ENCODE measurements at places on chromosomes 2 and 18.

DNA sequence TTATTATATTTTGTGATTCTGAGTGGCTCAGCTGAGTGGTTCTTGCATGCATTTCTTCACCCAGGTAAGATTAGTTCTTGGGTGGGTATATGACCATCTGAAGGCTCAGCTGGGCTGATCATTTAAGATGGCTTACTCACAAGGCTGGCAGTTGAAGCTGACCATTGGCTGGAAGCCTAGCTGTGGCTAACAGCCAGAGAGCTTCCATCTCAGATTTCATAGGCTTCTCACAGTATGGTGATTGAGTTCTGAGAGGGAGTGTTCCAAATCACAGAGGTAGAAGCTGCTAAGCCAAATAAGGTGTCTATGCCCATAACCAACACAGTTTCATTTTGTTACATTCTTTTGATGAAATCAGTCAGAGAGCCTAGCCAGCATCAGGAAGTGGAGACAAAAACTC is 117.4 kb upstream of the RPRM start:
- H3K27ac ChIP-seq = no peak overlapping the region
- no peak overlapping the region for H3K4me3 ChIP-seq
- H3K27me3 ChIP-seq = no peaks in the 10 kb centered on the region
- no peaks in the 10 kb centered on the region for H3K4me1 ChIP-seq
- no peaks in the 10 kb centered on the region for H3K36me3 ChIP-seq
- DNase-seq = no peak

GRCh38 chr2:223314811-223315210 is 262.8 kb downstream of the KCNE4 start:
- H3K4me1 ChIP-seq = no peaks in the 10 kb centered on the region
- no peaks in the 10 kb centered on the region for H3K36me3 ChIP-seq
- no peak overlapping the region for H3K4me3 ChIP-seq

DNA sequence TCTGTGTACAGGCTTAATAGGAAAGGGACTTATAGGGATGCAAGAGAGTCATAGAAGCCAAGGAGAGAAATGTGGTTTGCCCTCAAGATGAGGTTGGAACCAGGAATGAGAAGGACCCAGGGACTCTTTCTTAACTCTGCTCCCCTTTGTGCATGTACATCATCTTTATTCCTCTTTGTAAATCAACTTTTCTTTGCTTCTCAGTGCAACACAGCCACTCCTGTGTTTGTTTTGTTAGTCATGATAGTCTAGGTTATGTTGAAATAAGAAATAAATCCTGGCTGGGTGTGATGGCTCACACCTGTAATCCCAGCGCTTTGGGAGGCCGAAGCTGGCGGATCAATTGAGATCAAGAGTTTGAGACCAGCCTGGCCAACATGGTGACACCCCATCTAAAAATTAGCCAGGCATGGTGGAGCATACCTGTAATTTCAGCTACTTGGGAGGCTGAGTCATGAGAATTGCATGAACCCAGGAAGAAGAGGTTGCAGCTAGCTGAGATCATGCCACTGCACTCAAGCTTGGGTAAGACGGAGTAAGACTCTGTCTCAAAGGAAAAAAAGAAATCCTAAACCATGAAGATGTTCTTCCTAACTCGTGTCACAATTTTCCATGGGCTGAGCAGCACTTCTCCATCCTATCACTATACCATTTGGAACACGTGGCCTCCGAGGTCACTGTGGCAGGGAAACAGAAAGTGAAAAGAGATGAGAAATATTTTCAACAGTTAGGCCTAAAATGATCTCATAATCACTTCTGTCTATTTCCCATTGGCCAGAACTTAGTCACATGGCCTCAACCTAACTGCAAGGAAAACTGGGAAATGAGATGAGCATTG is 73.0 kb upstream of the TMEM17 start:
- DNase-seq = no peak
- H3K27ac ChIP-seq = no peak overlapping the region
- H3K36me3 ChIP-seq = no peaks in the 10 kb centered on the region
- no peaks in the 10 kb centered on the region for H3K4me1 ChIP-seq
- peaks cover 19% of the 10 kb centered on the region for H3K27me3 ChIP-seq
- no peak overlapping the region for H3K4me3 ChIP-seq

- H3K27ac ChIP-seq = no peak overlapping the region
- no peak overlapping the region for H3K4me3 ChIP-seq
- no peaks in the 10 kb centered on the region for H3K36me3 ChIP-seq
- H3K27me3 ChIP-seq = peaks cover 25% of the 10 kb centered on the region
- no peaks in the 10 kb centered on the region for H3K4me1 ChIP-seq
Measured at GRCh38 chr2:173574324-173575112, 219.8 kb downstream of the CDCA7 start.

DNA sequence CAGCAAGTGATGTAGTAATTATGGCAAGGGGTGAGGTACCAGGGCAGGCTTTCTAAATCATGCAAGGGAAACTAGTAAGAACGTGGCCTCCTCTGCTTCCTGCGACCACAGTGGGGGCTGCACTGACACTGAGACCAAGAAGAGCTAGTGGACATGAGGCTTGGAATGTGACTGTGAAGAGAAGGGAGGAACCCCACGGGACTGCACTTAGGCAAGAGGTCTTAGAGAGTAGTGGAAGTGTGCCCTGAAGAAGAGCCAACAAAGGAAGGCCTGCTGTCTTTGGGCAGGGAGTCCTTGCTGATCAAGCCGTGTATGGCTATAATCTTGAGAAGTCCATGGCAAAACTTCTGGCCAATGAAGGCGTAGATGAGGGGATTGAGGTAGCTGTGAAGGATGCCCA is 8.9 kb upstream of the RUFY4 start:
- H3K27me3 ChIP-seq = peaks cover 87% of the 10 kb centered on the region
- H3K27ac ChIP-seq = no peak overlapping the region
- H3K4me1 ChIP-seq = no peaks in the 10 kb centered on the region
- H3K36me3 ChIP-seq = no peaks in the 10 kb centered on the region

DNA sequence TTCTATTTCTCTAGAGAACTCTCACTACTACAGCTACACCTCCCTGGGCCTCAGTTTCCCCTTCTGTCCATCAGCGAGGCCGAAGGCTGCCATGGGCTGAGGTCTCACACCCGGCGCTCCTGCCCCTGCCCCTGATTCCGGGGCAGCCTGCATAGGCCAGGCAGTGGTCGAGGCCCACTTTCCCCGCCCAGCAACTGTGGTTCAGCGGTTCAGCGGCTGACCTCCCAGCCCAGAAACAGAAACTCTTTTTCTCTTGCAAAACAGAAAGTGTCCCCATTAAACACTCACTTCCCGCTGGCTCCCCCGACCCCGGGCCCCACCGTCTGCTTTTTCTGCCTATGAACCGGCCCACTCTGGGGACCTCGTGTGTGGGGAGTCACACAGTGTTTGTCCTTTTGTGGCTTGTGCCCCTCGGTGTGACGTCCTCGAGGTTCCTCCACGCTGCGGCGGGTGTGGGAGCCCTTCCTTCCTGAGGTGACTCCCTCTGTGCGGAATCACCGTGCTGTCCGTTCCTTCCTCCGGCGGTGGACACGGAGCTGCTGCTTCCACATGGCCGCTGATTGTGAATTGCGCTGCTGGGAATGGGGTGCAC is 16.0 kb downstream of the PDCD1 start:
- H3K27ac ChIP-seq = peak overlapping the region; percentile 92
- H3K4me1 ChIP-seq = peaks cover 36% of the 10 kb centered on the region
- H3K36me3 ChIP-seq = peaks cover 19% of the 10 kb centered on the region
- H3K27me3 ChIP-seq = no peaks in the 10 kb centered on the region
- H3K4me3 ChIP-seq = peak overlapping the region; percentile 82

DNA sequence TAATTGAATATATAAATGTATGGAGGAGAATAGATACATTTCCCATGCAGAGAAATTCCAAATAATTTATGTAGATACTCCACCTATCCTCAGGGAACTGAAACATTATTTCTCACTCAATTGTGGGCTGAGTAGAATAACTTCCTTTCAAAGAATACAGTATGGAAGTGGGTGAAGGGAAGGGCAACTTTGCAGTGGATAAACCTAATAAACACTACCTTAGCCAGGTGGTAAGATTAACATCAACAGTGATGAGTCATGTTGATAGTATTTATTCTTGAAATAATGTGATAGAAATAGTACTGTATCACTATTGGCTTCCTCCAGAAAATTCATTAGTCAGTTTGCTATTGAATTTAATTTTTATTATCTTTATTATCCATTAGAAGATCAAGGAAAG is 716.4 kb upstream of the CHAC2 start:
- H3K27me3 ChIP-seq = no peaks in the 10 kb centered on the region
- H3K27ac ChIP-seq = no peak overlapping the region
- no peak overlapping the region for H3K4me3 ChIP-seq
- no peak for DNase-seq

GRCh38 chr2:190443055-190443454 is 34.9 kb downstream of the MFSD6 start:
- peaks cover 7% of the 10 kb centered on the region for H3K36me3 ChIP-seq
- DNase-seq = no peak
- no peaks in the 10 kb centered on the region for H3K27me3 ChIP-seq
- peaks cover 83% of the 10 kb centered on the region for H3K4me1 ChIP-seq

GRCh38 chr2:145751629-145752028 is 1231.7 kb upstream of the ZEB2 start:
- H3K4me1 ChIP-seq = no peaks in the 10 kb centered on the region
- no peak overlapping the region for H3K4me3 ChIP-seq
- DNase-seq = no peak
- no peaks in the 10 kb centered on the region for H3K36me3 ChIP-seq

DNA sequence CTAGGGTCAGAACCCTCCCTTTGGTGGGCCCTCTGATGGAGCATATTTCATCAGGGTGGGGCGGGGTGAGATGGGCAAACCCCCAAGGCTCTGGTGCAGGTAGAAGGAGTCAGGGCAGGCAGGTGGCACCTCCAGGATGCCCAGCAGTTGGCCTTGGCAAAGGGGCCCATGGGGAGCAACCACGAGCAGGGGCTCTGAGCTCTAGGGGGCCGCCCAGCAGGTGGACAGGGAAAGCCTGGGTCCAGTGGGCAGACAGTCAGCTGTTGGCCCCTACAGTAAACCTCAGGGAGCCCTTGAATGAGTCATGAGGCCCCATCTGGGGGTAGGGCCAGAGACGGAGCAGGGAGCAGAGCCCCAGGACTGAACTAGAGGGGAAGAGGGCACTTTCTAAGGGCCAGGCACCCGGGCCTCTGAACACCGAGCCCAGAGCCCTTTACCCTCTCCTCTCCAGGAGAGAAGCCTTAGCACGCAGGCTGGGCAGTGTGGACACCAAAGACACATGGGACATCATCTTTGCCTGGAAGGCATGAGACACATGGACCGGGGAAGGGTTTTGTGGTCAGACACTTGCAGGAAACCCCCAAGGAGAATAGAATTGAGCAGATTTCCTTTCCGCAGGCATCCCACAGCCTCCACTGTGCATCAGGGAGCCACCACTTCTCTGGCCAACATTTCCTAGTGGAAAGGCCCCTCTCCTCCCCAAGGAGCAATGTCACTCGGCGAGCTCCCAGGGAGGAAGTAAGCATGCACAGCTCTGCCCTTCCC is 257.3 kb downstream of the GLI2 start:
- H3K36me3 ChIP-seq = no peaks in the 10 kb centered on the region
- H3K27ac ChIP-seq = no peak overlapping the region
- H3K27me3 ChIP-seq = peaks cover 31% of the 10 kb centered on the region
- no peak overlapping the region for H3K4me3 ChIP-seq
- no peak for DNase-seq
- H3K4me1 ChIP-seq = no peaks in the 10 kb centered on the region

DNA sequence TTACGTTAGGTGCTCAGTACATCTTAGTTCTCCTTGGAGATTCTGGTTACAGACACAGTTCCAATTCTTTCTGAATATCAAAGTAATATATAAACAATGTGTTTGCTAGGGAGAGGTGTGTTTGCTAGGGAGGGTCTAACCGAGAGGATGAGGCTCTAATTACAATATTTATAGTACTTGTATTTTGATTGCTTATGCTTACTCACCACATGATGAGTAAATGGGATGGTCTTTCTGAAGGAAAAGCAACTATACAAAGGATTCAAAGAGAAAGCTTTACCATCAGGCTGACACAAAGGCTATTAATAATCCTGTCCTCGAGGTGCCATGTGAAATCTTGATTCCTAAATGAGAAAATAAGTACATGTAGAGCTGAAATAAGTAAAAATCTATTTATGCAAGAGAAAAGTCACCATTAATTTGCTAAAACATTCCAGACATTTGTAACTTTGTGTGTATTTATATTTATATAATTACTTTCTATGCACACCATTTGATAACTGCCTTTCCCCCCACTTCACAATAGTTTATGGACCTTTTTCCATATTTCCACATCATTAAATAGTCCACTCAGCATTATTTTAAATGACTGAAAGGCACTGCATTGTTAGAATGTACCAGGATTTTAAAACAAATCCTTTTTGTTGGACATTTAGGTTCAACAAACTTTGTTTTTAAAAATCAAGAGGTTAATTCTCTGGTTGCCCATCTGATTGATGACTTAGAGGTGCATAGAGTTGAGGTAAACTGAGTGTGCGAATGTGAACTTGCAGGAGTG is 94.5 kb upstream of the FN1 start:
- no peak overlapping the region for H3K4me3 ChIP-seq
- H3K36me3 ChIP-seq = no peaks in the 10 kb centered on the region
- H3K4me1 ChIP-seq = no peaks in the 10 kb centered on the region
- DNase-seq = no peak
- peaks cover 16% of the 10 kb centered on the region for H3K27me3 ChIP-seq

- peaks cover 38% of the 10 kb centered on the region for H3K27me3 ChIP-seq
- peak within 1 kb of the TSS; percentile 62 for H3K27ac ChIP-seq
- peak within 1 kb of the TSS; percentile 78 for H3K4me3 ChIP-seq
- peaks cover 9% of the 10 kb centered on the region for H3K4me1 ChIP-seq
- DNase-seq = peak; percentile 2
Measured at GRCh38 chr18:61892683-61893308, at the start of gene RNF152. Gene RNF152, minus strand, starts transcription at chr18:61893007. Its CDS starts 76,544 bp downstream, at chr18:61816463.

DNA sequence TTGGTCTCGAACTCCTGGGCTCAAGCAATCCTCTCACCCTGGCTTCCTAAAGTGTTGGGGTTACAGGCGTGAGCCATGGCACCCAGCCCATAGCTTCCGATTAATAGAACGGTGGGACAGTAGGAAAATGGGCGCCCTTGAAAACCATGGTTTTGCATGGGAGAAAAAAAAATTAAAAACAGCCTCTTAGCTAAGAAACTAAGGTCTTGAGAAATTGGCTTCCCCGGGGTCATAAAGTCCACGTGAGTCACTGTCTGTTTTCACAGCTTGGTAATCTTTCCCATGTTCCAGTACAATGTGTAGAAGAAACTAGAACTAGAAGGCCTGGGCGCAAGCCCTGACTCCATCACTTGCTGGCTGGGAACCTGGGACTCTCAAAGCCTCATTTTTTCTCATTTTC is 20.7 kb downstream of the B3GNT2 start:
- peak overlapping the region; percentile 89 for H3K27ac ChIP-seq
- DNase-seq = no peak
- peaks cover 15% of the 10 kb centered on the region for H3K36me3 ChIP-seq
- H3K4me3 ChIP-seq = peak overlapping the region; percentile 47
- H3K27me3 ChIP-seq = no peaks in the 10 kb centered on the region

- H3K27me3 ChIP-seq = peaks cover 28% of the 10 kb centered on the region
- no peak overlapping the region for H3K4me3 ChIP-seq
- no peaks in the 10 kb centered on the region for H3K36me3 ChIP-seq
Measured at GRCh38 chr2:68675470-68675869, 32.1 kb downstream of the PROKR1 start.

- peaks cover 9% of the 10 kb centered on the region for H3K4me1 ChIP-seq
- peak overlapping the region; percentile 8 for H3K4me3 ChIP-seq
- DNase-seq = no peak
- peaks cover 19% of the 10 kb centered on the region for H3K36me3 ChIP-seq
Measured at GRCh38 chr18:79379251-79379905, 16.4 kb upstream of the NFATC1 start.
